GM19239 (cell line): ENCODE measurements at places on chromosomes 6 and 20.

GRCh38 chr20:24647713-24648112, 178.3 kb downstream of the SYNDIG1 start:
- no peak for DNase-seq

DNA sequence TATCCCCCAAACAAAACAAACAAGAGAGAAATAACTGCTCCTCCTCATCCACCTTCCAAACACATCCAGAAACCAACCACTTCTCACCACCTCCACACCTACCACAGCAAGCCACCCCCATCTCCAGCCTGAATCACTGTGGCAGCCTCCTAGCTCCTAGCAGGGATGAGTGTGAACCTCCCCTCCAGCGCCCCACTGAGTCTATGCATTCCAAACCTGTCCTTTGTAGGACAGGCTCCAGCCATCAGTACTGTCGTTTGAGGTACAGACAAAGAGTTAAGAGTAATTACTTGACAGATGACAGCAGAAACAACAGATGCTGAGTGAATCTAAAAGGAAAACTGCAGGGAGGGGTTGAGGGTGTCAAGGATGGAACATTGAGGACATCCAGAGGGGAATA, 2.4 kb downstream of the METTL24 start:
- DNase-seq: no peak

DNA sequence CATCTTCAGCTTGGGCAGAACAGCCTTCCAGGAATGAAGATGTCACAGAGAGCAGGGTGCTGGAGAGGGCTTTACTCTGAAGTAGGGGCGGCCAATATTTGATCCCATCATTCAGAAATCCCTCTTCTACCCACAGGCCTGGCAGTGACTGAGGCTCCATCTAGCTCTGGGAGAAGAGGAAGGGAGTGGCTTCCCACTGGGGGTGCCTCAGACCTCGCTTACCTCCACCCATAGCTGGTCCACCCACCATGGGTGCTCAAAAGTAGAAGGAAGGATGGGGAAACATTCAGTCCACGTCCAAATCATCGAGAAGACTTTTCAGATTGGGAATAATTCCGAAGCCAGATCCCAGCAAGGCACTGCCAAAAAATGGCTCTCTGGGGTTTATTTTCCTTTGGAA, 11.8 kb upstream of the THBD start:
- DNase-seq: no peak

GRCh38 chr6:169172456-169172855, 81.2 kb downstream of the THBS2 start:
- DNase-seq: no peak

GRCh38 chr6:167731731-167732422, 94.8 kb upstream of the AFDN start:
- no peak for DNase-seq

GRCh38 chr6:23305325-23305943, 736.1 kb downstream of the HDGFL1 start:
- DNase-seq: no peak

GRCh38 chr20:531608-532007, 12.0 kb downstream of the CSNK2A1 start:
- no peak for DNase-seq

DNA sequence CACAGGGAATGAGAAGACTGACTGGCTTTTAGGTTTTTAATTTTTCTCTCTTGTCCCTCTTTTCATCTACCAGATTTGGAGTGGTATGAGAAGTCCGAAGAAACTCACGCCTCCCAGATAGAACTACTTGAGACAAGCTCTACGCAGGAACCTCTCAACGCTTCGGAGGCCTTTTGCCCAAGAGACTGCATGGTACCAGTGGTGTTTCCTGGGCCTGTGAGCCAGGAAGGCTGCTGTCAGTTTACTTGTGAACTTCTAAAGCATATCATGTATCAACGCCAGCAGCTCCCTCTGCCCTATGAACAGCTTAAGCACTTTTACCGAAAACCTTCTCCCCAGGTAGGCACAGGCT, 644 bp downstream of the MAD2L1BP start:
- no peak for DNase-seq

GRCh38 chr6:17486680-17487079, 93.3 kb downstream of the CAP2 start:
- no peak for DNase-seq

- DNase-seq: no peak
These were observed 25.4 kb upstream of the NOP56 start for GRCh38 chr20:2626853-2627541.

- no peak for DNase-seq
These were observed 6.1 kb downstream of the SIRPG start for GRCh38 chr20:1651268-1652058.

DNA sequence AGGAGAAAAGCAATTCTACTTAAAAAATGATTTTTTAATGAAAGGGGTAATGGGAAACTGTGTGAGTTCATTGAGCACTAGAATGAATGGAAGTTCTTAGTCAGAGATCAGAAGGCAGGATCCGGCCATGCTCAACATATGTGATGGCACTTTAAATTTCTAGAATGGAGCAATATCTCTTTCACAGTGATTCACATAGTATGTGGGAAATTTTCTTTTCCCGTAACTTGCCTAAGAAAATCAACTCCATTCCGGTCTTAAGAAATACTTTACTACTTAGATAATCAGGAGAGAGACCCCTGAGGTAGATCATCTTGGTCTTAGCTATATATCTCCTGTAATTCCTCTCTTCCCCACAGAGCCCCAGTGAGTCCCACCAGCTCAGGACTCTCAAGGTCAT, 131.8 kb downstream of the SCML4 start:
- no peak for DNase-seq

DNA sequence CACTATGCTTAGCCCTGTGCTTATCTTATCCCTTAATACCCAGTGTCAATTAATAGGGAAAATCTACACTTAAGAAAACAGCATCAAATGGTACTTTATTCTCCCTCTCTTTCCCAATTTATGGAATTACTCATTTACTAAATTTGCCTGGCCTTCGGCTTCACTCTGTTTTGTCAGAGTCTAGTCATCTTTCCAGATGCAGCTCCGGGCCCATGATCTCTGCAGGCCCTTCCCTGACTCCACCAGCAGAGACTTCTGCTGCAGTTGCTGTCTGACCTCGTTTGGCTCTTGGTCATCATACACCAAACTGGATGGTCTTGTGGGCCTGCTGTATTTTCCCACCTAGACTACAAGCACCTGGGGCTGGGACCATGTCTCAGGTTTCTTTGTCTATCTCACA, 27.4 kb downstream of the MRS2 start:
- no peak for DNase-seq

DNA sequence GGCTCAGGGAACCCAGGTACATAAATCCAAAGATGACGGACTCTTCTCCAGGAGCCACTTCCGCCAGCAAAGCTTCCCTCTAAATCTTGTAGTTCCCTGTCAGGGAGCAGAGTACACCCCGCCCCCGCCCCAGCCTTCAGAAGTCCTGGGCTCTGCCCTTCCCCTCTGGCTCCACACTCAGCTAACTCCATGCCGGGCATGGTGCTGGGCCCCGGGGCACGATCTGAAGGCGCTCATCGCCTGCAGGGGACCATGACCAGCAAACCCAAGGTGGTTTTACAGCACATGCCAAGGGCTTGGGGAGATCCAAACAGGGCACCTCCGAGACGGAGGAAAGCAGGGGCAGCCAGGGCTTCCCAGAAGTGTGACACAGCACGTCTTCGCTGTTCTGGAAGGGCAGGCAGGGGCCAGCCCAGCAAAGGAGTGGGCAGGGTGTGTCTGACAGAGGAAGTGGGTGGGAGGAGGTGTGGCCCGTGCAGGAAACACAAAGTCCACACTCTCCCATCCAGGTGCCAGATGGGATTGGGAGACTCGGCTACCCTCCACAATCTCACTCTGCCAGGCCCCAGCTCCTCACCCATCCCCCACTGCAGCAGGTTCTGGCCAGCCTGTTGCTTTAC, 41.6 kb upstream of the SLC22A2 start:
- no peak for DNase-seq

- DNase-seq: no peak
These were observed 373.1 kb downstream of the CD109 start for GRCh38 chr6:74069089-74069581.

GRCh38 chr6:2794171-2794730, 29.1 kb downstream of the WRNIP1 start:
- DNase-seq: no peak
